Lung (tissue), 17 donors: ENCODE measurements at places on chromosomes 2 and 18. TPM values are rescaled to one million over a fixed set of nuclear protein-coding genes. Genes with fewer than 3 reads are reported as not detected.

DNA sequence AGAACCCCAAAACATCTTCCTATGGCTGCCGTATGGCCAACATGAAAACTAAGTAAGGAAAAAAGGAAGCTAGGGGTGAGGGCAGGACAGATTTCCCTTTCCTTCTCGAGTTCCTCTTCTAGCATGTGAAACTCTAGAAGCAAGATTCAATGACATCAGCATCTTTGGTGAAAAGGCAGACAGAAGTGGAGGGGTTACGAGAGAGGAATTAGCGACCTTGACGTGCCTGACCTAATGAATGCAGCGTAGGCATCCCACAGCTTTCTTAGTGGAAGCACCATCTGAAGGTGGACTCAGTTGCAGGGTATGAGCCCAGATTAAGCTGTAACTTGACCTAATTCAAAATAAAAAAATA, 47.9 kb upstream of the PELI1 start:
- DNase-seq, result no peak
- H3K4me3 ChIP-seq, result no peak overlapping the region
- H3K27ac ChIP-seq, result no peak overlapping the region
- H3K36me3 ChIP-seq, result no peaks in the 10 kb centered on the region
- peaks cover 2% of the 10 kb centered on the region for H3K4me1 ChIP-seq
- H3K27me3 ChIP-seq, result no peaks in the 10 kb centered on the region

UGGT1 gene
- total RNA-seq, result 47.0 TPM

RIT2 gene
- not detected for total RNA-seq

BOK gene
- total RNA-seq, result 11.8 TPM

CYTIP gene
- 37.4 TPM for total RNA-seq

DNA sequence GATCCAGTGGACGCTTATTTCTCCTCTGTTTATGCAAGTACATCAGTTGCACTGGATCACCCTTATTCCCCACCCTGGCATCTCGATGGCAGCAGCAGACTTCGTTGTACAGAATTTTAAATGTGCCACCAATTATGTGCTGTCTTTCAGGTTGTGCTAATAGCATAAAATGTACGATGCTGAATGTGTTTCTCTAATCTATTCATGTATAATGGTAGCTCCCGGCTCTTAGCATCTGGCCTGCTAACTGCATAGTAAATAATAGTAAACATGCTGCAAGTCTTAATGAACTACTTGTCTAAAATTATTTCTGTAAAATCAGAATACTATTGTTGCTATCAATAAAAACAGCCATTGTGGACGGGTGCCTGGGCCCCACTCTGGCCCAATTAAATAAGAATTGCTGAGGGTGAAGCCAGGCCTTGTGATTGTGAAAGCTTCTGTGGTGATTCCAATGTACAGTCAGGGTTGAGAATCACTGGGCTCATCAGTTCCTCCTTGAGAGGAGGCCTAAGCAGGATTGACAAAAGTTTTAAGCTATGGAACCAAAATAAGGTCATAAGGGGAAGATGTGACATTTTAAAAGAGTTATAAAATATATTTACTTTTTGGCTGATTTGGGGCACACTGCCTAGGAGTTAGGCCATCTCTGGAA, 14.4 kb upstream of the MYO3B start:
- no peaks in the 10 kb centered on the region for H3K36me3 ChIP-seq
- H3K27ac ChIP-seq, result no peak overlapping the region
- DNase-seq, result no peak

GRCh38 chr18:48186131-48186766, 222.9 kb downstream of the ZBTB7C start:
- H3K4me3 ChIP-seq, result no peak overlapping the region
- no peaks in the 10 kb centered on the region for H3K36me3 ChIP-seq
- peaks cover 12% of the 10 kb centered on the region for H3K4me1 ChIP-seq
- H3K27ac ChIP-seq, result no peak overlapping the region
- peak; percentile 79 for DNase-seq

DNA sequence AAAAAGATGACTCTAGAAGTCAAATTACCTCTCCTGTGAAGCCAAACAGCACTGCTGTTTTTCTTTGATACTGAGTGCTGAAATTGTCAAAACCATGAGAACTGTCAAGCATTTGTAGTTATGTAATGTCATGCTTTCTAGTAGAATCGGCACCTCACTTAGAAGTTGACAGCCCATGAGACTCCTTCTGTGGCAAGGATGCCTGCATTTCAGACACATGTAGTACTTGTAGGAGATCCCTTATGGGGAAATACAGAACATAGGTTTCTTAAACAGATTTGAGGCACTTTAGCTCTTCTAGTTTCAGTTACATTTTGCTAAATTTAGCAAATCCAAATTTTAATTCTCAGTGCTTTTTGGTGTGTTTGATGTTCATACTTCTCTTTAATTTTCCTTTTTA, 15.7 kb downstream of the ZNF407 start:
- no peak overlapping the region for H3K4me3 ChIP-seq
- H3K27ac ChIP-seq, result no peak overlapping the region
- no peak for DNase-seq
- no peaks in the 10 kb centered on the region for H3K27me3 ChIP-seq
- H3K36me3 ChIP-seq, result no peaks in the 10 kb centered on the region

DNA sequence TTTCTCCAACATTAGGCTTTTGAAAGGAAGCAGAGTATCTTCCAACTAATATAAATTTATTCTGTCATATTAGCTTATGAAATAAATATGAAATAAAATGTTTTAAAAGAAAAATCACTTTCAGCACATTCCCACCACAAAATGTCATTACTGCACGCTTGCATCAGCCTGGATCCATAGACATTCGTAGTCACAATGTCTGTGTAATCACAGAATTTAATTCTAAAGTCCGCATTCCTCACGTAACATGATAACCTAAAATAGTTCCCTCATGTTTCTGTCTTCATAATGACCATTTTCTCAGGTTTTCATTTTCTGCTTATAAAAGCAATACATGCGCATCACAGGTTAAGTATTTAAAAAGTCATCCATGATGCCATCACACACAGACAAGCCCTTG, 47.1 kb downstream of the HDAC4 start:
- no peak overlapping the region for H3K4me3 ChIP-seq
- peaks cover 2% of the 10 kb centered on the region for H3K4me1 ChIP-seq
- no peaks in the 10 kb centered on the region for H3K36me3 ChIP-seq
- H3K27me3 ChIP-seq, result no peaks in the 10 kb centered on the region

- H3K4me1 ChIP-seq, result peaks cover 6% of the 10 kb centered on the region
- peaks cover 2% of the 10 kb centered on the region for H3K27me3 ChIP-seq
- DNase-seq, result peak; percentile 26
- H3K27ac ChIP-seq, result no peak overlapping the region
These were observed 203.3 kb downstream of the PTGR3 start for GRCh38 chr18:75005626-75006025.

DNA sequence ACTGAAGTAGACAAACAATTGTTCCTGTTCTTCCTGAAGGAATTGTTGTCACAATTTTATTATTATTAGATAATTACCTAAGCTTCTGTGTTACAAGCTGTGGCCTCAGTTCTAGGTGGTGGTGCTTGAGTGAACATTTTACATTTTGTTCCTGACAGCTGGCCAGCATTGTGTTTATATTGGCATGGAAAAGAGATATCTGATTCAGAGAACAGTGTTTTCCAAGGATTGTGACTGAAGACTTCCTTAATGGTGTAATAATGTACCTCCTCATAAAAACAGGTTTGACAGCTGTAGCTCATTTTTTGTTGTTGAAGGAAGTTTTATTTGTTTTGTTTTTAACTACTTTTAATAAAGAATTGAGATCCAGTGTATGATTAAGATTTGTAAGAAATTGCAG, 95.2 kb downstream of the EPB41L5 start:
- H3K27me3 ChIP-seq, result no peaks in the 10 kb centered on the region
- peaks cover 5% of the 10 kb centered on the region for H3K36me3 ChIP-seq
- DNase-seq, result peak; percentile 59
- no peak overlapping the region for H3K4me3 ChIP-seq
- peaks cover 17% of the 10 kb centered on the region for H3K4me1 ChIP-seq
- H3K27ac ChIP-seq, result no peak overlapping the region

GRCh38 chr2:123179526-123179925, 845.6 kb upstream of the CNTNAP5 start:
- no peak overlapping the region for H3K4me3 ChIP-seq
- H3K4me1 ChIP-seq, result no peaks in the 10 kb centered on the region

DNA sequence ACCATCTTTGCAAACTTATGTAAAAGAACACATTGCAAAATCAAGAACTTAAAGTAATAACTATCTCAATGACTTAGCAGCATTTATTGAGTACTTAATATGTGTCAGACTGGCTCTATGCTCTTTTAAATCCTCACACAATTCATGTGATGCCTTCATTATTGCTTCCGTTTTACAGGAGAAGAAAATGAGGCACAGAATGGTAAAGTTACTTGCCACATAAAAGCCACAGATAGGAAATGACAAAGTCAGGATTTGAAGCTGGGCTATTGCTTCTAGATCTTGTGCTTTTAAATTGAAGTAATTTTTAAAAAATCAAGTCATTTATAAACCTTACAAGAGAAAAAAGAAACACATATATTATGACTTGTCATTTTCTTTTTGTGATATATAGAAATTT, 174.2 kb downstream of the WDR7 start:
- DNase-seq, result no peak
- no peaks in the 10 kb centered on the region for H3K4me1 ChIP-seq
- H3K36me3 ChIP-seq, result peaks cover 3% of the 10 kb centered on the region
- H3K27ac ChIP-seq, result no peak overlapping the region

DNA sequence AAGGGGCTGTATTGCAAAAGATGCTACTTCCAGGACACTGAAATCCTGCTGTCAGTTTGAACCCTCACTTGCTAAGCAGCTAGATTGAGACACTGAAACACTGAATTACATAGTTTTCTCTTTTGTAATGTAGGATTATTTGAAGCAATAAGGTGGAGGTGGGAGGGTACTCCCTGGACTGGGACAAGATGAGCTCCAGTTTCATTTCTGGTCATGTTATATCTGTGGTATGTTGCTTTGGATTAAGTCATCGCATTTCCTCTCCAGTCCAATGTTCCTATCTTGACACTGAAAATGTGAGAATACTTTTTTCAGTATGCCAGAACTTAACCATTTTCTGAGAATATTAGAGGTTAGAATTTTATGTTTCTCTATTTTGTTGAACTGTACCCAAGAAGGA, 426.2 kb upstream of the MEX3C start:
- peaks cover 5% of the 10 kb centered on the region for H3K27me3 ChIP-seq
- no peaks in the 10 kb centered on the region for H3K4me1 ChIP-seq
- DNase-seq, result no peak
- no peak overlapping the region for H3K27ac ChIP-seq

GALR1 gene
- not detected for total RNA-seq
